ENCODE measurements at places on chromosomes 13 and 19.
A peak's percentile ranks its signal among the peaks of the same experiment; 100 is the strongest.

- H3K4me1 ChIP-seq: no peaks in the 10 kb centered on the region
- H3K27ac ChIP-seq: no peak overlapping the region
- H3K4me3 ChIP-seq: no peak overlapping the region
These were observed 67.8 kb downstream of the CEBPG start for GRCh38 chr19:33441277-33441699.

GRCh38 chr19:1933244-1933643 lies 7.7 kb upstream of the CSNK1G2 start:
- H3K27me3 ChIP-seq: no peaks in the 10 kb centered on the region
- no peak for DNase-seq
- no peak overlapping the region for H3K27ac ChIP-seq

GRCh38 chr19:40776932-40777644 lies 959 bp upstream of the RAB4B start:
- DNase-seq: peak; percentile 96
- peak overlapping the region; percentile 62 for H3K4me3 ChIP-seq
- H3K27me3 ChIP-seq: no peaks in the 10 kb centered on the region
- H3K36me3 ChIP-seq: no peaks in the 10 kb centered on the region
- peak overlapping the region; percentile 93 for H3K27ac ChIP-seq
- peaks cover 18% of the 10 kb centered on the region for H3K4me1 ChIP-seq

GRCh38 chr19:45613926-45614725 lies 12.1 kb upstream of the GPR4 start:
- H3K4me3 ChIP-seq: no peak overlapping the region
- peak overlapping the region; percentile 38 for H3K27ac ChIP-seq
- DNase-seq: no peak
- peaks cover 23% of the 10 kb centered on the region for H3K4me1 ChIP-seq
- H3K27me3 ChIP-seq: no peaks in the 10 kb centered on the region
- H3K36me3 ChIP-seq: peaks cover 75% of the 10 kb centered on the region

DNA sequence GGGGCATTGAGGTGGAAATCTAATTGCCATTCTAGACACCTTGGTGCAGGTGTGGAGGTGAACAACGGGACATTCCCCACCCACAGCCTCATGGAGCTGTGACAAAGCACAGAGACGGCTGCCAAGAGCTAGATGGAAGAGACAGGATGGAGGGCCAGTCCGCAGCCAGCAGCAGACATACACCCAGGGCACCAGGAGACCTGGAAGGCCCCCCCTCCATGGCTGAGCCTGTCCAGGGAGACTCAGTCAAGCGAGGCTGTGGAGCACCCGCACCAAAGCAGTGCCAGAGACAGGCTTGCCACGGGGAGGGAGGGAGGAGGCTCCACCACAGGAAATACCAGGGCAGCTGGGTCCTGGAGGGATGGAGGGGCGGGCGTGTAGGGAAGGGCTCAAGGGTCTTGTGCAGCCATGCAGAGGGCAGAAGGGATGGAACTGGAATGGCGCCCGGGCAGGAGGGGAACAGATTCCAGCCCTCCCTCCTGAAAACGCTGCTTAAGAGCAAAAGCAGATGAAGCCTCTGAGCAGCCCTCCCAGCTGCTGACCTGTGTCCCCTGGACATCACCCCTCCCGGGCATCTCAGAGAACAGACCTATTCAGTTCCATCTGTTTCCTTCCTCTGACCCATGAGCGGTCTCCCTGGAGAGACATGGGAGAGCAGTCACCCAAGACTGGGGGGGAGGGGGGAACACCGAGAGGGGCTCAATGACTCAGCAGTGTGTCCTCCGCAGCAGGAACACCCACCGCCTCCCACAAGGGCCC lies 14.4 kb downstream of the EPS15L1 start:
- peaks cover 47% of the 10 kb centered on the region for H3K4me1 ChIP-seq
- DNase-seq: peak; percentile 84
- no peaks in the 10 kb centered on the region for H3K36me3 ChIP-seq
- peak overlapping the region; percentile 3 for H3K27ac ChIP-seq
- H3K27me3 ChIP-seq: no peaks in the 10 kb centered on the region

- peaks cover 3% of the 10 kb centered on the region for H3K4me1 ChIP-seq
- H3K4me3 ChIP-seq: no peak overlapping the region
- H3K27ac ChIP-seq: no peak overlapping the region
- no peaks in the 10 kb centered on the region for H3K36me3 ChIP-seq
- H3K27me3 ChIP-seq: peaks cover 4% of the 10 kb centered on the region
These were observed 418.0 kb downstream of the ZNF536 start for GRCh38 chr19:30790056-30790680.

DNA sequence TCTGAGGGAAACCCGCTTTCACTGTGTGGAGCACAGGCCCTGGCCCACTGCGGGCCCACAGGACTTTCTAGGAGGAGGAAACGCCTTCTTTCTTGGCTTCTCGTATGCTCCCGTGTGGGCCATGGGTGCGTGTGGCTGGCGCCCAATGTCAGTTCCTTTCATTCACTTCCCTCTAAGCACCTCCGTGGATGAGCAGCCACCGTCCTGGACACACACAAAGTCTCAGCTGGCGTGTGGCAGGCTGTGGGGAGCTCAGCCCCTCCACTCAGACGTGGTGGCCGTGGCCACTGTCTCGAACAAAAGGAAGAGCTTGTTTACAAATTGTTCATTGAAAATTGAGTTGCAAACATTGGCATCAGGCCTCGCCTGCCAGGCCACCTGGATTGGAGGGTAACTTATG lies 240.0 kb upstream of the SGCG start:
- H3K4me3 ChIP-seq: no peak overlapping the region
- no peak overlapping the region for H3K27ac ChIP-seq

- no peak for DNase-seq
- H3K27ac ChIP-seq: no peak overlapping the region
- no peaks in the 10 kb centered on the region for H3K36me3 ChIP-seq
- no peaks in the 10 kb centered on the region for H3K27me3 ChIP-seq
- no peak overlapping the region for H3K4me3 ChIP-seq
These were observed 179.2 kb downstream of the ABCC4 start for GRCh38 chr13:95122063-95122462.

- no peak overlapping the region for H3K27ac ChIP-seq
- H3K4me3 ChIP-seq: no peak overlapping the region
- H3K4me1 ChIP-seq: peaks cover 4% of the 10 kb centered on the region
These were observed 184.8 kb downstream of the TEX29 start for GRCh38 chr13:111505175-111505777.

- H3K27me3 ChIP-seq: no peaks in the 10 kb centered on the region
- DNase-seq: no peak
- H3K4me1 ChIP-seq: peaks cover 18% of the 10 kb centered on the region
These were observed 675 bp upstream of the PGPEP1 start for GRCh38 chr19:18339723-18340122.

DNA sequence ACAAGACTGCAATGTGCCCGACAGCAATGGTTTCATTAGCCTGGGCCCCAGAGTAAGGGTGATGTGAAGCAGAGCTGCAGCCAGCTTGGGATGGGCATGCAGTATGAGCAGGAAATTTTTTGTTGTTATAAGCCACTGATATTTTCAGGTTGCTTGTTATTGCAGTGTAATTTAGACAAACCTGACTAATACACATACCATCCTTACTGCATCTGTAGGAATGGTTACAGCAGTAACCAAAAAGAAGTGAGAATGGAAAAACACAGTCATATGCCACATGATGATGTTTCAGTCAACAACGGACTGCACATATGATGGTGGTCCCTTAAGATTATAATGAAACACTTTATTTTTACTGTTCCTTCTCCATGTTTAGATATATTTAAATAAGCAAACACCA lies 8.6 kb upstream of the POMP start:
- H3K27ac ChIP-seq: no peak overlapping the region
- no peaks in the 10 kb centered on the region for H3K27me3 ChIP-seq
- no peak overlapping the region for H3K4me3 ChIP-seq
- H3K36me3 ChIP-seq: no peaks in the 10 kb centered on the region
- no peaks in the 10 kb centered on the region for H3K4me1 ChIP-seq

DNA sequence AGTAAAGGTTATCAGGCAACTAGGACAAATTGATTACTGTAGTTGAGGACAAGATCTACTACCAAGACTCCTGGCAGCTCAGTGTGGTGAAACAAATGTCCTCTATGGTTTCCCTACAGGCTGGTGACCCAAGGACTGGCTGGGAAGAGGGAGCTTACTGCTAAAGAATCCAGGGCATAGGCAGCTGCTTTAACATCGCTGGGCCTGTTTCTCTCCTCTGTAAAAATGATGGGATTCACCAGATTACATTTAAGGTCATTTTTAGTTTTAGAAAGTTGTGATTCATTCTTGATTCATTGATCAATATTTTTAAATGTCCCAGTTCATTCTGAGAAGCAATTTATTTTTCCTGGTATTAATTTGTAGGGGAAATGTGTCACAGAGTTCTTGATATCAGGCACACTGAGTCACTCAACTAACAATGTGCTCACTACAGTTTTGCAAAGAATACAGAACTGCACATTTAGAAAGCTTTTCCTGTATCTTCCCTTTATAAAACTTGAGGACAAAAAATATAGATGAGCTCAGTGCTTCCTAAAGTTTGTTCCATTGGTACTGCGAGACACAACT lies 19.6 kb upstream of the FAM124A start:
- no peaks in the 10 kb centered on the region for H3K36me3 ChIP-seq
- H3K27me3 ChIP-seq: peaks cover 8% of the 10 kb centered on the region
- H3K4me1 ChIP-seq: no peaks in the 10 kb centered on the region
- H3K4me3 ChIP-seq: no peak overlapping the region
- H3K27ac ChIP-seq: no peak overlapping the region

DNA sequence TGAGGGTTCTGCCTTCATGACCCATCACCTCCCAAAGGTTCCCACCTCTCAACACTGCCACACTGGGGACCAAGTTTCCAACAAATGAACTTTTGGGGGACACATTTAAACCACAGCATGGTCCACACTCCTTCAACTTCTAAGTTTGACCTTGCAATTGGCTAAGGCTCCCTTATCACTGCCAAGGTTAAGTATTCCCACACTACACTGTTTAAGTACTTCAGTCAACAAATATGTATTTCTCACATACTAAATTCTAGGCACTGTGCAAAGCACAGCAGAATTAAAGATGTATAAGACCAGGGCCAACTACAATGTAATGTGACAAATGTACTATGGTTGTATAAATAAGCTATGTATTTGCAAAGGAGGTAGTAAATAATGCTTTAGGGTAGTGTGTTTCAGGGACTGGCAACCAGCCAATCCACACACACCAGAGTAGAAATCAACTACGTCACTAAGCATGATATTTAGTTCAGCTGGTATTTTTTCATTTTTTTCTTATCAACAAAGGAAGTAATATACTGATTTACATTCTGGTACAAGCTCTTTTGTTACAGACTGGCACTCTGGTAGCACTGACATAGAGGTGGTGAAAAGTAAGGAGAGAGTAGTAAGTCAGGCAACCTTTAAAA lies 12.2 kb downstream of the NUFIP1 start:
- H3K27me3 ChIP-seq: no peaks in the 10 kb centered on the region
- H3K36me3 ChIP-seq: peaks cover 43% of the 10 kb centered on the region
- H3K27ac ChIP-seq: no peak overlapping the region
- no peak overlapping the region for H3K4me3 ChIP-seq
- DNase-seq: no peak

DNA sequence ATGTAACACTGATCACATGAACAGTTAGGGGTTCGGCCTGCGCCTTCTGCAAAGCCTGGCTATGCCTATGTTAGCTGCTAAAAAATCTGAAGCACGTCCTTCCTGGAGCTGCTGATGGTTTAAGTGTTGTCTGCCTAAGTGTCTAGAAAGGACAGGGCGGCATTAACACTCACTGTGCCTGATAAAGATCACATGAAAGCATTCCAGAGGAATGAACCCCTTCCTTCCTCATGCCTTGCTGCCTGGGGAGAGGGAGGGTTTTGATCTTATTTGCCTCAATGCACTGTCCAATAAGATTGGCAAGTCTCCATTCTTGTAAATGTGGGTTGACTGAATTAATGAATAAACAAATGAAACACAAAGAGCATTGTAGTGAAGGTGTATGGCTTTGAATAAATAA lies 5.2 kb downstream of the DOCK9 start:
- H3K4me3 ChIP-seq: no peak overlapping the region
- H3K27me3 ChIP-seq: no peaks in the 10 kb centered on the region
- H3K36me3 ChIP-seq: no peaks in the 10 kb centered on the region
- H3K4me1 ChIP-seq: peaks cover 60% of the 10 kb centered on the region
- H3K27ac ChIP-seq: peak overlapping the region; percentile 34
- no peak for DNase-seq

GRCh38 chr19:35872180-35872579 lies 3.8 kb downstream of the APLP1 start:
- no peak overlapping the region for H3K27ac ChIP-seq
- H3K4me1 ChIP-seq: peaks cover 21% of the 10 kb centered on the region
- no peaks in the 10 kb centered on the region for H3K36me3 ChIP-seq
- no peak for DNase-seq

GRCh38 chr13:71864094-71864985 lies 2.7 kb downstream of the DACH1 start:
- H3K4me1 ChIP-seq: peaks cover 34% of the 10 kb centered on the region
- H3K27ac ChIP-seq: peak overlapping the region; percentile 59
- DNase-seq: peak; percentile 77
- peaks cover 57% of the 10 kb centered on the region for H3K27me3 ChIP-seq
- H3K4me3 ChIP-seq: peak overlapping the region; percentile 62
- H3K36me3 ChIP-seq: no peaks in the 10 kb centered on the region

DNA sequence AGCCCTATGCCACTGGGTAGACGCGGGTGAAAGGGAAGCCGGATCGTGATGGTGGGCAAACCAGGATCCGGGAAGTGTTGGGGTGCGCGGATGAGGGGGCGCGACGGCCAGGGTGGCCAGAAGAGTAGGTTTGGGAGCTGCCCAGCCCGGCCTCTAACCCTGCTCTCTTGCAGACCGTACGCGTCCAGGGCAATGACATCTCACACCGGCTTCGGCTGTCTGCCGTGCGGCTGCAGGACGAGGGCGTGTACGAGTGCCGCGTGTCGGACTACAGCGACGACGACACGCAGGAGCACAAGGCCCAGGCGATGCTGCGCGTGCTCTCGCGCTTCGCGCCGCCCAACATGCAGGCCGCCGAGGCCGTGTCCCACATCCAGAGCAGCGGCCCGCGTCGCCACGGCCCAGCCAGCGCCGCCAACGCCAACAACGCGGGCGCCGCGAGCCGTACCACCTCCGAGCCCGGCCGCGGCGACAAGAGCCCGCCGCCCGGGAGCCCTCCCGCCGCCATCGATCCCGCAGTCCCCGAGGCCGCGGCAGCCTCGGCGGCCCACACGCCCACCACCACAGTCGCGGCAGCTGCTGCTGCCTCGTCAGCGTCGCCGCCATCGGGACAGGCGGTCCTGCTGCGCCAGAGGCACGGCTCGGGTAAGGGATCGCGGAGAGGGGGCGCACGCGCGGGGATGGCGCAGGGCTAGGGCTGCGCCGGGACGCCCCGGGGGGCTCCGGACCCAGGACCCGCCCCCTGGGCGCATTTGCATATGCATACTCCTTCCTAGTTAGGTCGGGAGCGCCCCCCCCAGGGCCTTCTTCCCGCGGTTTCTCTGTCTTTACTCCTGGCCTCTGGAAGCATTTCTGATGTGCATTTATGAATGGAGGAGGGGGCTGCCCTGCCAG lies 4.1 kb downstream of the VSTM2B start:
- H3K27ac ChIP-seq: no peak overlapping the region
- H3K36me3 ChIP-seq: no peaks in the 10 kb centered on the region
- peaks cover 87% of the 10 kb centered on the region for H3K27me3 ChIP-seq
- H3K4me3 ChIP-seq: no peak overlapping the region

GRCh38 chr13:39913928-39914327 lies 258.5 kb downstream of the COG6 start:
- no peak for DNase-seq
- no peaks in the 10 kb centered on the region for H3K36me3 ChIP-seq
- H3K4me1 ChIP-seq: peaks cover 25% of the 10 kb centered on the region
